H54 (cell line): ENCODE measurements at places on chromosomes 7 and 10.

DNA sequence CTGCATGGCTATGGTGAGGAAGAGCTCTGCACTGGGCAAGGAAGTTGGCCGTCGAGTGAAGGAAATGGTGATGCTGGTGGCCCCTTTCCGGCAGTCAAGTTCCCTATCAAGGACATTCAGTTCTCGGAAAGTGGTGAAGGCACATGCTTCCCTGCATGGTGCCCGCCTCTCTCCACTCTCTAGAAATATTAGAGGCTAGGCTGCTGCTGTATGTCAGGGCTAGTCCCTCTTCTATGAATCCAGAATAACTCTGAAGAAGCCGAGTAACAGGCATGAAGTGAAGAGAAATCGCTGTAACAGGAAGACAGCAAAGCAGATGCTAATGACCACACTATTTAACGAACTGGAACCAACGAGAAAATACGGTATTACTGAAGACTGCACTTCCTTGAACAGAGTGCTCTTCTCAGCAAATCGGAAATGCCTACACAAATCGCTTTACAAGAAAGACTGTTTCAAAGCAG lies 5.4 kb downstream of the IDI1 start:
- no peak for DNase-seq

- no peak for DNase-seq
These were observed 11.2 kb upstream of the SLC13A1 start for GRCh38 chr7:123210986-123211385.

GRCh38 chr10:124244256-124244877 lies 151.0 kb upstream of the CHST15 start:
- no peak for DNase-seq

DNA sequence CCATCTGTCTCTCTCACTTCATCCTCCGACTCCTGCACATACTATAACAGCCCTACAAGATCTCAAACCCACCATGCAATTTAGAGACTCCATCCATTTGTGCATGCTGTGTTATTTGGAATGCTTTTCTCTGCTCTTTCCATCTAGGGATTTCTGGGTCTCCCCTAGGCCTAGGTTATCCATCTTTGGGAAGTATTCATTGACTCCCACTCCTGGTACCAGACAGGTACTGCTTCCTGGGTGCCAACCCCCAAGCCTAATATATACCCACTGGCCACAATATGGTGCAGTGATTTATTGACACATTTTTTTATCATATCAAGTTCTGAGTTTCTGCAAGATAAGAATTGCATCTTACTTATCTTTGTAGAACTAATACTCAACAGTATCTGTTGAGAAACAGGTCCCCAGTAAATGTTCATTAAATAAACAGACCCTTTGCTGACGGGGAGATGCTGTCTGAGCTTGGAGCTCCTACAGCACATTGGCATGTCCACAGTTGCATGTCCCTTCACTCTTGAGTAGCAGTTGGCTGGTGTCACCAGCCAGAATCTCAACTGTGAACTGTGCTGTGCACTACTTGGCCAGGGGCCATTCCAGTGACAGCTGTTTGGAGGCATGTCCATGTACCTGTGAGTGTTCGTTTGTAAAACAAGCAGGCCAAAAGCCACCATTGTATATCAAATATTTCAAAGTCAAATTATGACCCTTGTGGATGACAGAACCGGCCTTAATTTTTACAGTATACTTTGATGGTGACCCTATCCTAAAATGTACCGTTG lies 223.3 kb upstream of the NFE2L3 start:
- no peak for DNase-seq

GRCh38 chr10:26829810-26830515 lies 30.8 kb downstream of the ABI1 start:
- DNase-seq, result no peak

DNA sequence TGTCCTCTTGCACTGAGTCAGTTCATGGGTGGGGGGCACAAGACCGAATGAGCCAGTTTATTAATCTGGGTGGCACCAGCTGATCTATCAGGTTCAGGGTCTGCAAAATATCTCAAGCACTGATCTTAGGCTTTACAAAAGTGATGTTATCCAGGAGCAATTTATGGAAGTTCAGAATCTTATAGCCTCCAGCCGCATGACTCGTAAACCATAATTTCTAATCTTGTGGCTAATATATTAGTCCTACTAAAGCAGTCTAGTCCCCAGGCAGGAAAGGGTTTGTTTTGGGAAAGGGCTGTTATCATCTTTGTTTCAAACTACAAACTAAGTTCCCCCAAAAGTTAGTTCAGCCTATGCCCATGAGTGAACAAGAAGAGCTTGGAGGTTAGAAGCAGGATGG lies 33.9 kb downstream of the AKR1C8 start:
- no peak for DNase-seq

GRCh38 chr10:11424456-11425295 lies 186.8 kb downstream of the USP6NL start:
- peak; percentile 48 for DNase-seq

DNA sequence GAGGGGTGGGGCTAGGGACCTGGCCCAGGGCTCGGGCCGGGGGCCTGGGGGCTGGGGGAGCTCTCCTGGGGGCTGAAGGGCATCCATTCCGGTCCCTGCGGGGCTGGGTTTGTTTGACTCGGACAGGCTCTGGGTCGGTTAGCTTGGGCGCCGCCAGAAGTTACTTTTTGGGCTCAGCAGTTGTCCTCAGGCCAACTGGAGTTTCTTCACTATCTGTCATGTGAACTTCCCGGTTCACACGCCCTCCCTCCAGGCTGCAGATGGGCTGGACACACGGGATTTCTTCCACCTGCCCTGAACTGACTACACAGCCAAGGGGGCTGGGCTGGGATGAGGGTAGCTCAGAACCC lies 3.8 kb downstream of the SLC4A2 start:
- no peak for DNase-seq

DNA sequence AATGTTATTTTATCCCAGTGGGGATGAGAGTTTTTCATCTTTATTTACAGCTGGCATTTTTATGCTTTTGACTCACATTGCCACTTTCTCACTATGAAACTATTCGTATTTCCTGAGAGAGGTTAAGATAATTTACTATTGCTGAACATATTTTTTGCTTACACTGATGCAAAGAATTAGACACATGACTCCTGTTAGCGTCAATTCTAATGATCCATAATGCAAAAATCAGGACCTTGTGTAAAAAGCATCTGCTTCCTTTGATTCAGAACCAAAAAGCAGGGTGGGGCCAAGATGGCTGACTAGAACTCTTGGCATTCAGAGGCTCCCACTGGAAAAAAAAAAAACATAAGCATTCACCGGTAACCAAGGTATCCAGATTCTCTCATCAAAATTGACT lies 464.8 kb downstream of the SEMA3D start:
- no peak for DNase-seq

DNA sequence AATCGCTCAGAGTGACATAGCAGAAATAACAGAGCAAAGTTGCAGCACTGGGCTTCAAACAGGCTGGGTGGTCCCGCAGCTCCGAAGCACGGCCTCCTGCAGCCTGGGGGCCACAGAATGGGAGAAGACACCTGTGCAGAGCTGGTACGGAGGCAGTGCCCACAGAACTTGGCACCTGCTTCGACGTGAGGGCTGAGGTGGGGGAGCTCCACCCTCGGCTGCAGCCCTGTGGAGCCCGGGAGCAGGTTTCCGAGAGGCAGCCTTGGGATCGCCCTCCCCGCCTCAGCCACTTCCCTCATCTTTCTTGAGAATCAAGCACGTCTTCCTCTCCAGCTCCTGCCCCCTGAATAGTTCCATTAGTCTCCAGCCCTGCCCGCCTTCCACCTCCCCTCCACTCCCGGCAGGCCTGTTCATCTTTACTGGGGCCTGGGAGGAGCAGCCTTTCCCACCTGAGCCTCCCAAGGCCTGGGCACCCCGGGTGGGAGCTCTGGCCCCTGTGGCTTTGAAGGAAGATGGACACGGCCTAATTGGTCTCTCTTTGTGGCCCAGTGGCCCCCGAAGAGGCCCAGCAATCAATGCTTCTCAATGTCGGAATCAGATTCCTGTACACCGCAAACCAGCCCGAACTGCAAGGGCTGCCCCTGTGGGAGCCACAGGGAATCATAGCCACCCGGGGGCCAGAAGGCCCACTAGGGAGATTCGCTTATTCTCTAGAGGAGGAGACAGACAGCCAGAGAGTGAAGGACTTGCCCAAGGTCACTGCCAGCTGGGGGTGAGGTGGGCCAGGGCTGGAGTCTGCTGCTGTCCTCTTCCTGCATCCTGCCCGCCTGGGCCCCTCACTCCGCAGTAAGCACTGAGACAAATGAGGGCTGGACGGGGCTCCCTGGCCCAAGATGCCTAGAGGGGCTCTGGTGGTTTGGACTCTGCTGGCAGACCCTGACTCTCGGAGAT lies 17.0 kb upstream of the PCBD1 start:
- no peak for DNase-seq

- no peak for DNase-seq
These were observed 1.5 kb upstream of the NCOA4 start for GRCh38 chr10:46031648-46032532.

GRCh38 chr10:550665-551372 lies 138.6 kb downstream of the DIP2C start:
- DNase-seq, result no peak

- DNase-seq, result no peak
These were observed 9.2 kb downstream of the NPFFR1 start for GRCh38 chr10:70274643-70275042.

DNA sequence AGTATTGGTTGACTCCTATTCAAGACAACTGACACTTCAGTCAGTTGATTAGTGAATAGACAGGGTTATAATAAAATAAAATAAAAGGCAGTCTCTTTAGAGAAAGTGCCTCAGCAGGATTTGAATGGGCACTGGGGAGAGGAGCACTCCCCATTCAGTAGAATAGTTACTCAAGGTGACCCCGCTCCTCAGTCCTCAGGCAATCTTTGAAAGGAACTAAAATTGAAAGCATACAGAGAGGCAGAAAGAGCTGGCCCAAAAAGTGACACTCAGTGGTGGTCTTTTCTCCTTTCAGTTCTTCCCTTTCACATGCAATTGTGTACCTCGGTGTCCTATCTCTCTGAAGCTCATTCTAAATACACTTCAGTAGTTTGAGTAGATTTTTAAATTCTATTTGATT lies 47.4 kb upstream of the MACC1 start:
- no peak for DNase-seq

DNA sequence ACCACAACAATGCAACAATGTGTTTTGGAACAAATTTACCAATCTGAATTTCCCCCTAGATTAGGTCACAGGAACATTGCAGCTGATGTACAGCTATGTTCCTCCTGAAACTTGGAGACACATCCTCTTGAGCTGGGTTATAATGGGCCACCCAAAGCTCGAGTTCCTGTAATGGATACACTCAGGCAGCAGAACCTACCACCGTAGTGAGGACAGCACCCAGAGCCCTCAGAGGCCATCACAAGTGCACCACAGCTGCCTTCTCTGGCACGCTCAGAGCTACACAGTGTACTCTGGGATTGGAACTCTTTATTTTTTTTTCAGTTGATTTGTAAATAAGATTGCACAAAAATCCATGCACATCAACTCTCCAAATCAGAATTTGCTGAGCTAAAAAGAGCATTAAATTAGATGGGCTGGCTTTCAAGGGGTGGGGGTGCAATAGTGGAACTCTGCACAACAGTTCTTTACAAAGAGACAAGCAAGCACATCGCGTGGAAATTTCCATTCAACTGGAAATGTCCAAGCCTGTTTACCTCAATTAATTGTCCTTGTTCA lies 56.7 kb downstream of the EGFR start:
- no peak for DNase-seq

GRCh38 chr7:37405128-37405527 lies 43.5 kb downstream of the ELMO1 start:
- no peak for DNase-seq

- no peak for DNase-seq
These were observed 84.5 kb downstream of the ADAM22 start for GRCh38 chr7:88018501-88018900.

DNA sequence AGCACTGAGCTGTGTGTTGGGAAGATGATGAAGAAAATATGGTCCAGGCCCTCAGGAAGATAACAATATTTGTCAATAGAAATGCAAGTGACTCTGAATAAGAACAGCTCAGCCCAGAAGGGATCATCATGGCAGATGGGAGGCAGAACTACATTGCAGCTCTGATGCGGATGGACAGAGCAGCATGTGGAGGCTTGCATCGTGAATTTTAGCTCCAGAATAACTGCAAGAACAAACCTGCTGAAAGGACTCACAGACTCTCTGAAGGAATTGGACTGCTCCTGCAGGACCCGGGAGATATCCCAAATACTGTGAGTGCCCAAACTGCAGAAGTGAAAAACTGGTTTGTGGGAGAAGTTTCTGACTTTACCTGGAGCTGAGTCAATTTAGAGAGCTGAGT lies 80.6 kb upstream of the LAMB4 start:
- no peak for DNase-seq

- DNase-seq, result no peak
These were observed 182.2 kb upstream of the PCDH15 start for GRCh38 chr10:54983255-54983654.

- peak; percentile 80 for DNase-seq
These were observed 36.2 kb upstream of the GTF2IRD1 start for GRCh38 chr7:74417419-74417971.

- DNase-seq, result no peak
These were observed 557 bp downstream of the CYTH3 start for GRCh38 chr7:6271694-6272440.

- no peak for DNase-seq
These were observed 42.9 kb downstream of the CFAP58 start for GRCh38 chr10:104396581-104396980.

DNA sequence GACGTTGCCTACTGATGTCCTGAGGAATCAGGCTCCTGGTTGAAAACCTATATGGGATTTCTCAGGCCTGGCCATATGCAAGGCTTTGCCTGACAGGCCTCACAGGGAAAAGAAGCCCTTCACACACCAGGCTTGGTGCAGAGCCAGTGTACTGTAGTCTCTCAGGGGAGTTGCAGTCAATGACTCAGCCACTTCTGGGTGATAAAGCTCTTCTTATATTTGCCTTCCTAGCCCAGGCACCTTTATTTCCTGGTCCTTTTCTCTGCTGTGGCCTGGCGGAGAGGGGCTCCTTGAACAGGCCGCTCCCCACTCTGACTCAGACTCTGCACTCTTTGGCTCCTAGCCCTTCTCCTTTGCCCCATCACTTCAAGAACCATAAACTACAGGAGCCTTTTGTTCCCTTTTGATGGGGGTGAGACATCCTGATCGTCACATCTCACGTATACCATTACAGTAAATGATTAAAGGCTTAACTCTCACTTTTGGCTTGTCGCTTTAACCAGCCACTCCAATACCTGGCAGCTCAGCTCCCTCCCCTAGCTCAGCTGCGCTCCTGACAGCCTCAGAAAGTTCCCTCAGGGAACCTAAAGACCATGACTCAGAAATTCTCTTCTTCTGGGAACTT lies 33.5 kb downstream of the DPY19L1 start:
- peak; percentile 58 for DNase-seq
